Fibroblast of pulmonary artery (primary cell): ENCODE measurements at places on chromosomes 2 and 18.

DNA sequence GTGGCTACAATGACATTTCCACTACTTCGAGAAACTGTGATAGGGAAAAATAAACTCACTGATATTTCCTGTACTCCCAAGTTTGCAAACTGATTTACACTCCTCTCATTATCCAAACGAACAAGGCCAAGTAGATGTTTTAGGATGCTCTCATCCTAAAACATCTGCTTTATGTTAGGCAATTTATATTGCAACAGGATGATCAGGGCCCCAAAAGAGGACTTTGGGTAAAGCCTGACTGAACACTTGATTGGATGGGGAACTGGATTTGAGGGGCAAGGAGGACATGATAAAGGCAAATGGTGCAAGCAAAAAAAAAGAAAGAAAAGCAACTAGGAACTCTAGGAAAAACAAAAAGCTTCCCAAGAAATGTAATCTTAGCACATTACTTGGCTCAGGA, 2.1 kb upstream of the HES6 start:
- DNase-seq, result no peak

DNA sequence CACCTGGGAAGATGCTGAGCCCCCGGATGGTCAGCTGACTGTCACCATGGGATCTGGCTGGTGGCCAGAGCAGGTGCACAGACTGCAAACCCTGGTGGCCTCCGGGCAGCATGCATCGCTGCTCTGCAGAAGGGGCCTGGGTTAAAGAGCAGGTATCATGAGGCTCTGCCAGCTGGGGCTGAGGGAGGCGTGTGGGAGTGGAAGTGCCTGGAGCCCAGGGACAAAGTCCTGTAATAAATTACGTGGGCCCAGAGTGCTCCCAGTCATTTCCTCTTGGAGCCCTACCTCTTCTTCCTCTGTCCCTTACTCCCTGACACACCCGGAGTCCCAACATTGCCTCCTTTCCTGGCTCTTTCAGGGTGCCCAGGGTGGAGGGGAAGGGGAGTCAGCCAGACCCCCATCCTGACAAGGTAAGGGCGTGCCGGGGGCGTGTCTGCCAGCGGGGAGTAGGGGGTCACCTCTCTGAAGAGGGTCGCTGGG, at the start of gene MYO7B:
MYO7B (plus strand) TSS at position 262 of the 480 bp plus-strand sequence. CDS start 24,040 bp downstream, outside the sequence.
- DNase-seq, result no peak

GRCh38 chr18:13269013-13269280, 50.4 kb downstream of the LDLRAD4 start:
- no peak for DNase-seq

GRCh38 chr2:224183086-224183485, 144.0 kb upstream of the SERPINE2 start:
- DNase-seq, result no peak

- DNase-seq, result peak; percentile 84
These were observed 799.7 kb downstream of the LRP1B start for GRCh38 chr2:141331127-141331526.

GRCh38 chr18:29160170-29160569, 983.2 kb upstream of the CDH2 start:
- DNase-seq, result no peak

DNA sequence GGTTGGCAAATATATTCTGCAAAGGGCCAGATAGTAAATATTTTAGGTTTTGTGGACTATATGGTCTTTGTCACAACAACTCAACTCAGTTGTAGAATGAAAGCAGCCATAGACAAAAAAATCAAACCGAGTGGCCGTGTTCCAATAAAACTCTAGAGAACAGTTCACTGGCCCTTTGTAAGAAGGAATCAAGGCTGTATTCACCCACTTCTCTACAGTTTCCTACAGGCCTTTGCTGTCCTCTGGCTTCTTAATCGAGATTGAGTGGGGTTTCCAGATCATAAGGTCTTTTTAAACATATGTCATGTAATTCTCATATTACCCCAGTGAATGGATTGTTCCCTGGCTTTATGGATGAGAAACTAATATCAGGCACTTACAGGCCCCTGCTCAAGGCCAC, 448.9 kb upstream of the ETAA1 start:
- DNase-seq, result no peak

DNA sequence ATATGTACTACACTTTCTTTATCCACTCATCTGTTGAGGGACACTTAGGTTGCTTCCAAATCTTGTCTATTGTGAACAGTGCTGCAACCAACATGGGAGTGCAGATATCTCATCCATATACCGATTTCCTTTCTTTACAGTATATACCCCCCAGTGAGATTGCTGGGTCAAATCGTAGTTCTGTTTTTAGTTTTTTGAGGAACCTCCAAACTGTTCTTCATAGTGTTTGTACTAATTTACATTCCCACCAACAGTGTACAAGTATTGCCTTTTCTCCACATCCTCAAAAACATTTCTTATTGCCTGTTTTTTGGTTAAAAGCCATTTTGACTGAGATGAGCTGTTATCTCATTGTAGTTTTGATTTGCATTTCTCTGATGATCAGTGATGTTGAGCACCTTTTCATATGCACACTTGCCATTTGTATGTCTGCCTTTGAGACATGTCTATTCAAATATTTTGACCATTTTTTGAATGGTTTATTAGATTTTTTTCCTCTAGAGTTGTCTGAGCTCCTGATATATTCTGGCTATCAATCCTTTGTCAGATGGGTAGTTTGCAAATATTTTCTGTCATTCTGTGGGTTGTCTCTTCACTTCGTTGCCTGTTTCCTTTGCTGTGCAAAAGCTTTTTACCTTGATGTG, 12.2 kb downstream of the PLEK start:
- DNase-seq, result no peak

DNA sequence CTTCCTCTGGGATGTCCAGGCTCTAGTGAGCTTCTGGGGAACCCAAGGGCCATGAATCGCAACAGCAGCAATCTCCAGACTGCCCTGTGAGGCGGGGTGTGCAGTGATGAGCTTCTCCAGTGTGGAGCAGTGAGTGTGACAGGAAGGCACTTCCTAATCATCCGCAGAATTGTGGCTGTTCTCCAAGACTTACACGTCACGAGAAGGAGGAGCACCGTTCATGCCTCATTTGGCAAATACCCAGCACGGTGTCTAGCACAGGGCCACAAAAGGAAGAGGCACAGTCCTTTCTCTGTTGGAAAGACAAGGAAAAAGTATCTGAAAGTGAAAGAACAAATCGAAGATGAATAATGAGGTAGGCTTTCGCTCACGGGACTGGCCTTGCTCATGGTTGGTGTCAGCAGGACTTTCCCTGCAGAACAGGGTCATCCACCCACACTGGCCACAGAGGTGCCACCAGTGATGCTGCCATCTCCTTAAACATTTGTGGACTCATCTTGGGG, 125.1 kb upstream of the HAAO start:
- peak; percentile 95 for DNase-seq

- peak; percentile 35 for DNase-seq
These were observed 1321.6 kb upstream of the ACVR2A start for GRCh38 chr2:146523196-146523595.

GRCh38 chr18:79789901-79790890, 7.5 kb upstream of the KCNG2 start:
- DNase-seq, result no peak

DNA sequence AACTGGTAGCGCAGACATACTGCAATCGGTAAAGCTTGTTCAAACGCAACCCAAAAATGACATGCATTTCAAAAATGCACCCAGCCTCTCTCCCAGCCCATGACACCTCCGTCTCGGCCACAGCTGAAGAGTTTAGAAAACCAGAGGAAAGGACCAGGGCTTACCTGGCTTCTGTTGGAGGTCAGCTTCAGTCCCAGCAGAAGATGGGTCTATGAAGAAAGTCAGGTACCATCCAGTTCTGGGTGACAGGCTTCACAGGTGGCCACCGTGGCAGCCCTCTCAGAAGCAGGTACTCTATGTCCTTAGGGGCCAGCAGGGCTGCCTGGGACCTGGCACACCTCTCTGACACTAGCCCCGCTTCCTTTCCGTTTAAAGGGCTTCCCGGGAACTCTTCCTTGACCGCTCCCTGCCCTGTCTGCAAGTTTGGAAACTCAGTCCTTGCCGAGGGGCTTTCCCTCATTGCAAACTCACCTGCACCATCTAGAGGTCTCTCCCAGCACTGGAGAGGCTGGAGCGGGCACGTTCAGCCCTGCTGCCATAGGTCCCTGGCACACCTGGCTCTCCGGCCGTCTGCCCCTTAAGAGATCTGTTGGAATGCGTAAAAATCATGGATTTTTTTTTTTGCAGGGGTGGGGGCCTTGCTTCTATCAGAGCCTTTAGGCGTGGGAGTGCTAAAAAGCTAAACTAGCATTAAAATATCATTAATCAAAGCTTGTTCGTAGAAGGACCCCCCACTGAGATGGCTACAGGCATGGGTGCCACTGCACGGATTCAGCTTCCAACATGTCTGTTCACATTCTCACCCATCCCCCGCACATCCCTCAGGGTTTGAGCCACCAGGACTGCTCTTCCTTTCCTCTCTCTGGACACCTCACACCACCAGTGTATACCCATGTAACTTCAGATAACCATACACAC, at the start of gene EDAR:
EDAR (minus strand) TSS at position 425 of the 918 bp plus-strand sequence. CDS start 58,206 bp downstream, outside the sequence.
- DNase-seq, result peak; percentile 15

DNA sequence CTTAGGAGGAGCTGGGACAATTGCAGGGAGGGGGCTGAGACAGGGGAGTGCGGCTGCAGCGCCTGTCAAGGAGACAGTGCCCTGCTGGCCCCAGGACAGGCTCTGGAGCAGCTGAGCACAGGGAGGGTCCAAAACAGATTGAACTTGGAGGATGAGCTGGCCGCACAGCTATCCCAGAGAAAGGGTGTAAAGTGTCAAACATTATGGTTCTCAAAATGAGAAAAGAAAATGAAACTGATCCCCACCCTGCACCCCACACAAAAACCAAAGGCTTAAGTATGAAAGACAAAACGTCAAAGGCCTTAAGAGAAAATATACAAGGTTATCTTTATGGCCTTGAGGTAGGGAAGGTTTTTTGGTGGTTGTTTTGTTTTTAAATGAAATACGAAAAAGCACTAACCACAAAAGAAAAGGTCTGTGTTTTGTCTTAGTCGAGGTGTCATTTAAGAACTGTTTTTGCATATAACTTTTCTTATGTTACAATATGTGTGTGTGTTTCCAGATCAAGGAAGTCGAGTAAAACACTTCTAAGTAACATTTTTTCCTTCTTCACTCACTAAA, 111.8 kb downstream of the HDAC4 start:
- DNase-seq, result no peak

- no peak for DNase-seq
These were observed 135.1 kb downstream of the ACTR3 start for GRCh38 chr2:114025030-114025429.

DNA sequence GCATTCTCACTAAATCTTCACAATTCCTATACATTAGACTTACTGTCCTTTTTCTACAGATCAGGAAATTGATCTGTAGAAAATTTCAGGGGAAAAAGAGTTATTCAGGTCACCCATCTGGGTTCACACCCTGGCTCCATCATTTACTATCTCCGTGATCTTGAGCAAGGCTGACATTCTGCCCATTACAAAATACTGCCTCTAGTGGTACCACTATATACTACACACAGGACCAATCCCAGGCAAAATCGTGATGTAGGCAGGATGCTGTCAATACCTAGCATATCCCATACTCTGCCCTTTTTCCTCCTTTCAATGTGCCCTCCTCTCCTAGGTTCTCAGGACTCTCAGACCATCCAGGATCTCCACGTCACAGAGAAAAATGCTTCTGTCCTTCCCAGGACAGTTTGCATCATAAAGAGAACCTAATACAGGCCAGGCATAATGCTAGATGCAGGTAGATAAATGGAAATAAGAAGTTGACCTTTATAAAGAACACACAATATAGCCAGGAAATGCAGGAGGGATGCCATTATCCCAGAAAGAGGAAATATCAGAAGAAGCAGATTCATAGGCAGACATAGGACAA, 101.9 kb downstream of the CDH20 start:
- peak; percentile 11 for DNase-seq

DNA sequence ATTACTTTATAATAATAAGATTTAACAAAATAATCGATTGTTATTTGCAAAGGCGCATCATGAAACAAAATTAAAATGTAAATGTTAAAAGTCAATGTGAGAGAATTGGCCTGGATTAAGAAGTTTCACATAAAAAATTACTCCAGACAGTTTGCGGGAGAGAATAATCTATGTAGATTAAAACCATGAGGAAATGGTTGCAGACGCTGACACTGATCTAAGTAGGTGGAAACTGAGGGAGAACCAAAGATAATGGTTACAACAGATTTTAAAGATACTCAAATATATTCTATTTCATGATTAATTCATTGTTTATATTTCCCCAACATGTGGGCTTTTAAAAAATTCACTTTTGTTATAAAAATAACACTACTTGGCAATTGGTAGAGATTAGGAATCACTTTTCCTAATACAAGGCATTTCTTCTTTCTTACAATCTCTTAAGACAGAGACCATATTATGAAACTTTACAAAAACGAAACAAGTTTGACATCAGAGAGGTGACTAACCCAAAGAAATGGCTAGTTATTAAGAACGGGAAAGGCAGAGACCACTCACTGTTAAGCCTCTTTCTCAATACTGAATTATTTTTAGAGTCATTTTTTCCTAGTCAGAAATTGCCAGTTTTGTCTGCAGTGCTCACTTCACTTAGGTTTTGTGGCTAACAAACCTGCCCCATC, 1.6 kb downstream of the KANSL1L start:
- peak; percentile 82 for DNase-seq

GRCh38 chr2:37262522-37262921, 31.1 kb downstream of the NDUFAF7 start:
- no peak for DNase-seq

DNA sequence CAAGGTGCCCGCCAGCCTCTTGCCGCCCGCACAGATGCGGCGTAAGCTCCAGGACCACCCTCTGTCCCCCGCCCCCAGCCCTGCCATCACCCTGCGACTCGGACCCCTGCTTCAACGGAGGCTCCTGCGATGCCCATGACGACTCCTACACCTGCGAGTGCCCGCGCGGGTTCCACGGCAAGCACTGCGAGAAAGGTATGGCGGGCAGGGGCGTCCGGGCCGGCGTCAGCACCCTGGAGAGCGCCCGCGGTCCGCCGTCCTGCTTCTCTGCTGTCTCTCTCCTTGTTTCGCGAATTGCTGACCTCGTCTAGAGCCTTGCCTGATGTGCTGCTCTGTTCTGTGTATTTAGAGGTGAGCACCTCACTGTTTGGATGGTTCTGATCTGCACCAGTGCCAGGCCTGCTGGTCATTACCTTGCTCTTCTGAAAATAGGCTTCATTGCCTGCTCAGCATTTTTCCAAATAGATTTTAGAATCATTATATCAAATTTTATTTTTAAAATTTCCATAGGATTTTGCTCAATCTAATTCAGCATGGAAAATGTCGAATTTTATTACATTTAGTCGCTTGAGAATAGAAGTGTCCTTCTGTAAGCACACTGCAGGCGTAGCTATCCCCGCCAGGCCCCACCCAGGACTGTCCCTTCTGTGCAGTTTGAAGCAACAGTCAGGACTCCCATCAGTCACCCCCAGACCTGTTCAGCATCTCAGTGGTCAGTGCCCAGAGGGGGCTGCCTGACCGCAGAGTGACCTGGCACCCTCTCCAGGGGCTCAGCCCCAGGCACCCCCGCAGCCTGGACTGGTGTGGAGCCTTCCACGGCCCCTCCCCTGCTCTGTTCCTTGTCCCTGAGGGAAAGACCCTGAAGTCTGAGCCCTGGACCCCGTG, 51.6 kb downstream of the SNED1 start:
- peak; percentile 32 for DNase-seq

- DNase-seq, result no peak
These were observed 137.9 kb downstream of the RDH14 start for GRCh38 chr2:18422432-18423165.
